ENCODE measurements at places on chromosomes 7 and 10.

- DNase-seq: peak; percentile 57
Observed at GRCh38 chr10:126857178-126857806, 47.9 kb upstream of the DOCK1 start.

DNA sequence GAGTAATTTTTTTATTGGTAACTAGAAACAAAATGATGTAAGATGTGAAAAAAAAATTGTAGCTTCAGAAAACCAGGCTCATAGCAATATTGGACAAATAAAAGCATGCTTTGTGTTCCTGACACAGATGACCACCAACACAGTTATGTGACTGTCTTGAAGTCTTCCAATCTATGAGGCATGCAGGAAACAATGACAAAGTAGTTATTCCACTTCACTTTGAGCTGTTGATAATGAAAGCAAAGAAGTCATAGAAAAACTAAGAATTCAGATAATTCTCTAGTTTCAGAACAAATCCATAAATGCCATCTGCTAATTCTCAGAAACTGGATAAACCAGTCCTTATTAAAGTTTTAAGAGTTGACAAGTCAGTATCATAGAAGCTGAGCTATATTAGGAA is 378.4 kb upstream of the SEMA3D start:
- no peak for DNase-seq

DNA sequence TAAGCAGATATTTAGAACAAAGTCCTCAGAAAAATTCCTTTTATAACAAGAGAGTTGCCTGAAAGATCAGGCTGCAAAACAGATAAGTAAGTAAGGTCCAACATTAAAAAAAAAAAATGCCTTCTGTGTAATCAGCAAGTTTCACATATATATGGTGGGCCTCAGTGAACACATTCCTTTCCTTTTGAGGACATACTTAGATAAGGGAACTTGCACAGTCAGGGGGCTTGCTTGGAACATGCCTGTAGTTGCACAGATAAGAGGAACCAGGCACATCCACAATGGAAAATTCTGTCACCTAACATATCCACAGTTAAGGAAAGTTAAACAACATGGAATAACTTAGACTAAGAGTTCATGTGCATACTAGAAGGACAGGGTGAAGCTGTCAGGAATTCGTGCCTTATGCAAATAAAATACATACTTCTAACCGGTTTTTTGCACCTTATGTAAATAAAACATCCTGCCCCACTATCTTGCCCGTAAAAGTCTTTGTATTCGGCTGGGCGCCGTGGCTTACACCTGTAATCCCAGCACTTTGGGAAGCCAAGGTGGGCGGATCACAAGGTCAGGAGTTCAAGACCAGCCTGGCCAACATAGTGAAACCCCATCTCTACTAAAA is 257.3 kb downstream of the ZNF33B start:
- no peak for DNase-seq

GRCh38 chr7:17732083-17732482 is 208.2 kb downstream of the SNX13 start:
- DNase-seq: no peak

DNA sequence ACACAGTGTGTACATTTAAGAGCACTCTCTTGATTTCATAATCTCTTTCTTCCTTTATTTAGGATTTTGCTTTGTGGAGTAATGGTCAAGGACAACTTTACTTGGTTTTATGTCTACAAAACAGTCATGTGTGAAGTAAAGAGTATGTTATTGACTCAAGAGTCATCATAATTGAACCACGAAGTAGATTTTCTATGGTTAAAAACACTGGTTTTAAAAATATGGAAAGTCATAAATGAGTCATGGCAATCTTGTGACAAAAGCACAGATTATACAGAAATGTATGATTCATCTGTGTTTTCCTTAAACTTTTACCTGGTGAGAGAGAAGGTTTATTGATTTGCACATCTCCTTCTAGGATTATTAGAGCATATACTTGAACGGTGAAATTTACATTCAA is 969.7 kb downstream of the GATA3 start:
- no peak for DNase-seq

DNA sequence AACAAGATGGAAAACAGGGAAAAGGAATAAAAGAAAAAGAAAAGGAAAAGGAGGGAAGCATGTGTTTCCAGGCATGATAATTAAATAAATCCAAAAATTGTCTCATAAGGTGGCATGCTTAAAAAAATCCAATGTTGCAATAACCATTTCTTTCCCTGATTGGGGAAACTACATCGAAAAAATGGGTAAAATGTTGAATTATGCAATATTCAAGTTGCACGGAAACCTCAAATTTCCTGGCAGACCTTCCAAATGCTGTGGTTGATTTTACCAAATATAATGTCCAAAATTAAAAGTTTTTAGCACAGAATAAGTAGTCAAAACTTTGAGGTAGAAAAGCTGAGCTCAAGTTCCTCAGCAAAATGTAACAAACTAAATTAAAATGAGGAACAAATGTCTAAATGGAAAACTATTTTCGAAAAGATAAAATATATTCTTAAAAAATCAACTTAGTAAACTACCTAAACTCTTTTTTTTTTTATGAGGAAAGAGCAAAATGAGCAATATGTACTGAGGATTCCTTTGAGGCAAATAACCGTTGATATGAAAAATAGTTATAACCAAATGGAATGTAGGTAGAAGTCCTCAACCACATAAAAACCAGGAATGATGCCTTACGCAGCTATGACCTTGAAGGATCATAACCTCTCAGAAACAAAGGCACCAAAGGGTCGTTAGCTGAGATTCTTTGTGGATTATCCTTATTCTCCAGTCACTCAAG is 52.6 kb downstream of the MACC1 start:
- no peak for DNase-seq

- no peak for DNase-seq
Observed at GRCh38 chr10:71260622-71261325, 48.4 kb downstream of the UNC5B start.

GRCh38 chr7:6453734-6454133 is 6.0 kb upstream of the DAGLB start:
- no peak for DNase-seq

GRCh38 chr7:40848541-40849221 is 713.9 kb downstream of the SUGCT start:
- no peak for DNase-seq

DNA sequence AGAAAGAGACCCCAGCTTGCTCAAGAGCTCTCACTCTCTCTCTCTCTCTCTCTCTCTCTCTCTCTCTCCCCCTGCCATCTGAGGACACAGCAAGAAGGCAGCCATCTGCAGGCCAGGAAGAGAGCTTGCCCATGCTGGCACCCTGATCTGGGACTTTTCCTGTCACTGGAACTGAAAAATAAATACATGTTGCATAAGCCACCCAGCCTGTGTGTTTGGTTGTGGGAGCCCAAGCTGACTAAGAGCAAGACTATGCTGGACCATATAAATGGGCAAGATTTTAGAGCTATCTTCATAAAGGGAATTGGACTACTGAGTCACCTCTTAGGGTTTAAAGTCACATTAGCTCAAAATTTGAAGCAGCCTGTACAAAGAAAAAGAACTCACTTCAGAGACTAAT is 98.6 kb downstream of the SLC16A9 start:
- no peak for DNase-seq

DNA sequence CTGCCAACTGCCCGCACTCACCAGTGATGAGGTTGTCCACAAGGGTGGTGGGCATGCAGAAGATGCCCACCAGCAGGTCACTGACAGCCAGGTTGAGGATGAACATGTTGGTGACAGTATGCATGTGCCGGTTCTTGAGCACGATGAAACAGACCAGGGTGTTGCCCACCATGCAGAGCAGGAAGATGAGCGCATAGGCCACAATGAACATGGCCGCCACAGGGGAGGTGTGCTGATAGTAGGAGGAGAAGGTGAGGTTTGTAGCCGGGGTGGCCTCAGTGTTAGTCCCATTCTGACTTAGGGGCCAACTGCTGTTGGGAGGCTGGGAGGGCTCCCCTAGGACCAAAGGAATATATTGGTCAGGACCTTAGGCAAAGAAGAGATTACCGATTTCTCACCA is 17.7 kb downstream of the NPFFR1 start:
- DNase-seq: no peak

GRCh38 chr7:101558742-101559325 is 70.3 kb downstream of the MYL10 start:
- peak; percentile 43 for DNase-seq
